Stimulated activated CD4-positive, alpha-beta T cell treated with anti-CD3 and anti-CD28 coated beads, Interleukin-4, amount 100 ng/mL, for 24 hours (primary cell): ENCODE measurements at places on chromosomes 6 and 20.

DNA sequence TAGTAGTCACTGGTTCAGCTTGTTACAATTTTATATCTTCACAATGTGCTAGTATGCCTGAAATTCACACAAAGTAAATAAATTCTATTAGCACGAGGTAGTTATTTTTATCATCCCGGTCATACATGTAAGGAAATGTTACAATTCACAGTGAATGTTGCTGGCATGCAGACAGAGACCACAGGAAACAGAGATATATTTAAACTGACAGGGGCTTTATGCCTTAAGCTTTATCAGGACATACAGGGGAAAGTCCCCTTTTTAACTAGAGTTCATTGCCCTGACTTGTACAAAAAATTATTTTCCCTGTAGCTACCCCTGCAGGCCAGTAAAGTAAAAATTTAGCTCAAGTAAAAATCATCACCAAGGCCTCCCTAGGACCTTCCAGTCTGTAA, 712.0 kb upstream of the NRSN1 start:
- DNase-seq: no peak

DNA sequence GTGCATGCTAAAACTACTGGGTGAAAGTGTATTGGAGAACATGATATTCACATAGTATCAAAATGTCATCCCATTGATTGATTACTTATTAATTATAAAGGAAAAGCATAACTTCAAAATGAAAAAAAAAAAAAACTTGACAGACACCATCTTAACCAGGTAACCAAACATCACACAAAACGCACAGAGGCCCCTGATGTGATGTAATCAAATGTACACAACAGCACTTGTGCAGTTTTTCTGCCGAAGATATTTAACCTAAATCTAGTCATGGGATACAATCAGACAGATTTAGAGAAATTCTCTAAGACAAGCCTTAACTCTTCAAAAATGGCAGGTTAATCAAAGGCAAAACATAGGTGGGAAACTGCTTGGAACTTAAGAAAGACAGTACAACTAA, 102.0 kb upstream of the TENT5A start:
- DNase-seq: no peak

GRCh38 chr20:36474563-36474962, 66.8 kb upstream of the MYL9 start:
- DNase-seq: no peak

DNA sequence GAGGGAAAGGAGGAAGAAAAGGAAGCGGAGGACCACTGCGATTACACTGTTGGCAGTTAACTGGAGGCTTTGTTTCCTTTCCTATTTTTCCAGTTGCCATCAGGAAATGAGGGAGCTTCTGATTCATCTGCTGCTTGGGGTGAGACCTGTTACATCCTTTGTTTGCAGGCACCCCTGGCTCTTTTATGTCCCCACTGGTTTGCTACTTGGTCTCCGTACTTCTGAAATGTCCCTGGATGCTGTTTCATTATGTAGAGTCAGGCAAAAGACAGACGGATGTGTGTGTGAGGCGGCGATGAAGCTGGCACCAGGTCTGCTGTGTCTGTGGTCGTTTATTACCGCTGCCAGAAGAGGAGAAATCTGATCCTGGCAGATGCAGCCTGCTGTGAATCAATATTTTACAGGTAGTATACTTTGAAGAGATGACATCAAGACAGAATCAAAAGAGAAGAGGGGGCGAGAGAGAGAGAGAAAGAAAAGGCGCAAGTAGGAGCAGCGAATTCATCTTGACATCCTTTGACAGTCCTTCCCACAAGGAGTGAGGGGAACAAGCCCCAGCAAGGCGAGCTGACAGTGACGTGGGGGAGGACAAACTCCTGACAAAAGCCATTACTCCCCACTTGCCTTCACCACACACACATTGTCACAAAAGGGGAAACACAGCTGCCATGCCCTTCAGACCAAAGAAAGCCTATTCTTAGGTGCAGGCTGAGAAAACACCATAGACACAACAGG, 145.9 kb upstream of the FBXL4 start:
- no peak for DNase-seq

DNA sequence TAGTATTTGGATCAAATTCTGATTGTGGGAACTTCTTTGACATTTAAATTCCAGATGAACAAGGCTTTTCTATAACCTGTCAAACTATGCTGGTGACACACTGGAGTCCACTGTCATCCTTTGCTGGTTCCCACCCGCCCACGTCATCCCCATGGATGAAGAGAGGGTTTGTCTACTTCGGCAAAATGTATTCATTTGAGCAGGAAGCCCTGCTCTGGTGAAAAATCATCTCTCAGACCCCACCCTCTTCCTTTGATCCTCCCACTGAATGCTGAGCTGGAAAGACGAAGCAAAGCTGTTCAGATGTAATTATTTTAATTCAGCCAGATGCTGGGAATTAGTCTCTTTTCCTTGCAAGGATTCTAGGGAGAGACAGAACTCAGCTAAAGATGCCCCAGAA, 50.5 kb downstream of the CPNE5 start:
- DNase-seq: peak; percentile 24

- DNase-seq: no peak
Measured at GRCh38 chr20:32435449-32436107, 77.4 kb downstream of the ASXL1 start.

DNA sequence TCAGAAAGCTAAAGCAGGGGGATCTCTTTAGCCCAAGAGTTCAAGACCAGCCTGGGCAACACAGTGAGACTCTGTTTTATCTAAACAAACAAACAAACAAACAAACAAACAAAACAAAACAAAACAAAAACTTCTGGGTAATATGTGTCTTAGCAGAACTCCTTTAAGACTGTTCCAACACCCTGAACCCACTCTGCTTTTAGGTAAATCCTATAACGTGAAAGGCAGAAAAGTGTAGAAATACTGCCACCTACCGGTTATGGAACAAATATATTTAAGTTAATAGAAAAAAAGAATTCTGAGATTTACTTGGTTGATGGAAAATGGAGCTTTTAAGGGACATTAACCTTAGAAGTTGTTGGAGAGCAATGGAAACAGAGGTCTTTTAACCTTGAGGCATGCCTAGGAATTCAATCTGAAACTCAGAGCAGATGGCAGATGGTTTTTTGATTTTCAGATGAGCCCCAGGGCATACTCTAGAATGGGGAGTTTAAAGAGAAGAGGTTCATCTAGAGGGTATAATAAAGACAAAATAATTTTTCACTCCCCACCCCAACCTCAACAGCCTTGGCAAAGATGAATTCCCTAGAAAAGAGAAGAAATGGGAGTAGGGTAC, 38.5 kb downstream of the SOD2 start:
- DNase-seq: no peak

DNA sequence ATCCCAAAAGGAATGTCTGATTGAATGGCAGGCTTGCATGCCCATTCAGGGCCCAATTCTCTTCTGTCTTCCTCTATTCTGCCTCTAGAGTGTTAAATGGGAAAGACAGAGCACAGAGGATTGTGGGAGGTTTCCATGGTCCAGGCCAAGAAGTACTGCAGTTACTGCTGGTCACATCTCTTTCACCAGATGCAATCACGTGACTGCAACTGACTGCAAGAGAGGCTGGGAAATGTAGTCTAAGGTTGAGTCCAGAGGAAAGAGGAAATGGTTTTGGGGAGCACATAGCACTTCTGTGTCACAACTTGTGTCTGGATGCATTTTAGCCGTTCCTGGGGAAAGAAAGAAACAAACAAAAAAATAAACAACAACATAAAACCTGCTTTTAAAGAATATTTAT, 336.4 kb upstream of the BTBD3 start:
- DNase-seq: no peak

DNA sequence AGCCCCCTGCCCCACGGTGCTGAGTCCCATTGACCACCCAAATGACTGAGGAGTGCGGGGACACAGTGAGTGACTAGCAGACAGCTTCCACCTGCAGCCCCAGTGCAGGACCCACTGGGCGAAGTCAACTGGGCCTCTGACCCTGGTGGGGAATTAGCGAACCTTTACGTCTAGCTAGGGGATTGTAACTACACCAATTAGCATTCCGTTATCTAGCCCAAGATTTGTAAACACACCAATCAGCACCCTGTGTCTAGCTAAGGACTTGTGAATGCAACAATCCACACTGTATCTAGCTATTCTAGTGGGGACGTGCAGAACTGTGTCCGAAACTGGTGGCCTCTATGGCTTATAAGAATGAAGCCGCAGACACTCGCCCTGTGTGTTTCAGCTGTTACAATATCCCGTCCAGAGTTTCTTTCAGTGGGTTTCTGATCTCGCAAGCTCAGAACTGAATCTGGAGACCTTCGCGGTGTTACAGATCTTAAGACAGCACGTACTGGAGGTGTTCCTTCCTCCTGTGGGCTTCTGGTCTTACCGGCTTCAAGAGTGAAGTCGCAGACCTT, 21.1 kb upstream of the GMPR start:
- DNase-seq: no peak

GRCh38 chr6:282867-283416, 9.3 kb upstream of the DUSP22 start:
- DNase-seq: no peak

- no peak for DNase-seq
Measured at GRCh38 chr6:75550544-75551167, 51.0 kb upstream of the SENP6 start.

DNA sequence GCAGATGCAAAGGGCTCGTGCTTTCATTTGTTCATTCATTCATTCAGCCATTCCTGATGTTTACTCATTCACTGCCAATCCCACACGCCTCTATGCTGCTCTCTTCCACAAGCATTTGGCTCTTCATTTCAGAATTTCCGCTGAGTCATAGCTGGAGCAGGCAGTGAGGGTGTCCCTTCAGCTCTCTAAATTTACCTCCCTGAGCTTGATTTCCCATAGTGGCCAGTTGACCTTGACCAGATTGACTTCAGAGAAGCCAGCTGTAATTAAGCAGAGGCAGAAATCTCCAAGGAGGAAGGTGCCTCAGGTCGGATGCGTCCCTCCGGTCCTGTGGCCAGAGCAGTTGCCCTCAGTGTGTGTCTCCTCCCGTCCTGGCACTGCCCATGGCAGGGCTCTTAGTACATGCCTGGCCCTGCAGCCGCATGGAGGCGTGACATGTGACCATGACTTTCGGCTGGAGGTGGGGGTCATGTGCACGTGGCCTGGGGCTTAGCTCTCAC, 267.2 kb upstream of the ECI2 start:
- no peak for DNase-seq

GRCh38 chr6:123519189-123519505, 117.6 kb downstream of the TRDN start:
- DNase-seq: no peak

- peak; percentile 80 for DNase-seq
Measured at GRCh38 chr6:34182751-34183531, 37.1 kb upstream of the GRM4 start.

GRCh38 chr20:49700411-49701185, 13.1 kb downstream of the B4GALT5 start:
- no peak for DNase-seq

DNA sequence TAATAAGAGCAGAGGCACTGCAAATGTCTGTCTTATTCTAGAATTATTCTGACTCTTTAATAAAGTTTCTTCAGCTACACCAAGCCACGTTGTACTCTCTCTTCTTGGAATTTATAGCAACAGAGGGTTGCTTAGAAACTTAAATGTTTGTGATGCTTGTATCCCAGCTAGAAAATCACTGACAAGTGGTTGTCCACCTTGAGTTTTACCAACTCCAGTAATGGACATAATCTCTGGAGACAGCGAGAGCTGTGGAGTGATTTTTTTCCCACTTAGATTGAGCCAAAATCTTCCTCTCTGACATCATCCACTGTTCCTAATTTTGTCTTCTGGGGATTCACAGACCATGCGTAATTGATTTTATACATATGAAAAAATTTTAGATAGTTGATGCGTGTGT, 8.0 kb downstream of the ECT2L start:
- DNase-seq: no peak

DNA sequence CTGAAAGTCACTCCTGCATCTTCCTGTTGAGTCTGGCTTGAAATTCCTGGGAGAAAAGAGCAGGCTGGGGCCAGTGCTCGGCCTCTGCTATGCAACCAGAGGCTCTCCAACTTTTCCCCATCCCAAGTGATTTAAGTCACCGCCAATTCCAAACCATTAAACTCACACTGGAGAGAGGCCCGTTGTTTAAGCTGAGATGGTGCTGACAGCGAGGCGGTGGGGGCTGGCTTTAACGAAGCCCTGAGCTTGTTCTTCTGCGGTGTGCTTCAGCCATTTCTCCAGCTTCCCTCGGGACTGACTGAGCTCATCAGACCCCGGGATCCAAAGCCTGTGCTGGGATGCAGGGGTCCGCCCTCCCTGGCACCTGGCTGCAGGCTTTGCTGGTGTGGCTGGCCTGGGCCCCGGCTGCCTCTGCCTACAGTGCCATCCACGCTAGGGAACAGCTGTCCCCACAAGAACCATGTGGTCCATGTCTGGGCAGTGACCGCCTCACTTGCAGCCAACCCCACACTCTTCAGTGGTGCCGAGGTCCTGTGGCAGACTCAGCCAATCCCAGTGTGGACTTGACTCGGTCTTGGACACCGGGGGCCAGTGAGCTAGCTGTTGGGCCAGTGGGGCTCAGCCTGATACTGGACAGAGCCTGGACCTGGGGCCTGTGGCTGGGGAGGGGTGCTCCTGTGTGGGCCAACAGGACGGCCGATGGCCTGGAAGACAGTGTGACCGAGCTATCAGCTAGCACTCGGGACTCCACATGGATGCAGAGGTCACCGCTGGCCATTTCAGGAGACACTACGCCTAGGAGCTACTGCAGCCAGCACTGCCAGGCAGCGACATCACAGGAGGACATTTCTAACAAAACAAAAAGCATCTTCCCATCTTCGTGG, 21.2 kb downstream of the RAMACL start:
- DNase-seq: no peak

DNA sequence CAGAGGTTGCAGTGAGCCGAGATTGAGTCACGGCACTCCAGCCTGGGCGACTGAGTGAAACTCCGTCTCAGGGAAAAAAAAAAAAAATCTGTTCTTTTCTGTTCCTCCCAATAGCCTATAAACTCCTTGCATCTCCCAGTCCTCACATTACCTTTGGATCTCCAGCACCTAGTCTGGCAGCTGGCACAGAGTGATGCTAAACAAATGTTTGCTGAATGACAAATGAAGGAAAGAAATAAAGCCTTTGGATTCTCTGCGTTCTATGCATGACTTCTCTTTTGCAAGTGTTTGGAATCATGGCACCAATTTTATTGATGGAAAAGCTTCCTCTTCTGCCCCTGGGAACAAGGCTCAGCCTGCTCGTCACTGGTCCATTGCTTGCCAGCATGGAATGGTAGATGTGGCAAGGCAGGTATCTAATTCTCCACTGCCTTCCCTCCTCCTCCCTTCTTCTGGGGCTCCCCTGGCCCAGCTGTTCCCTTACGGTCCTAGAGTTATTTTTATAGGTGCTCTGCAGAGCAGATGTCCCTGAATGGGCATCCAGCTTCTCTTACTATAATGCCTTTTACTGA, 53.6 kb upstream of the FYN start:
- no peak for DNase-seq
